ENCODE measurements at places on chromosomes 7 and 10.

- DNase-seq = no peak
These were observed 38.8 kb downstream of the CNPY1 start for GRCh38 chr7:155507576-155507975.

GRCh38 chr10:10855151-10855581 is 162.5 kb upstream of the CELF2 start:
- DNase-seq = no peak

DNA sequence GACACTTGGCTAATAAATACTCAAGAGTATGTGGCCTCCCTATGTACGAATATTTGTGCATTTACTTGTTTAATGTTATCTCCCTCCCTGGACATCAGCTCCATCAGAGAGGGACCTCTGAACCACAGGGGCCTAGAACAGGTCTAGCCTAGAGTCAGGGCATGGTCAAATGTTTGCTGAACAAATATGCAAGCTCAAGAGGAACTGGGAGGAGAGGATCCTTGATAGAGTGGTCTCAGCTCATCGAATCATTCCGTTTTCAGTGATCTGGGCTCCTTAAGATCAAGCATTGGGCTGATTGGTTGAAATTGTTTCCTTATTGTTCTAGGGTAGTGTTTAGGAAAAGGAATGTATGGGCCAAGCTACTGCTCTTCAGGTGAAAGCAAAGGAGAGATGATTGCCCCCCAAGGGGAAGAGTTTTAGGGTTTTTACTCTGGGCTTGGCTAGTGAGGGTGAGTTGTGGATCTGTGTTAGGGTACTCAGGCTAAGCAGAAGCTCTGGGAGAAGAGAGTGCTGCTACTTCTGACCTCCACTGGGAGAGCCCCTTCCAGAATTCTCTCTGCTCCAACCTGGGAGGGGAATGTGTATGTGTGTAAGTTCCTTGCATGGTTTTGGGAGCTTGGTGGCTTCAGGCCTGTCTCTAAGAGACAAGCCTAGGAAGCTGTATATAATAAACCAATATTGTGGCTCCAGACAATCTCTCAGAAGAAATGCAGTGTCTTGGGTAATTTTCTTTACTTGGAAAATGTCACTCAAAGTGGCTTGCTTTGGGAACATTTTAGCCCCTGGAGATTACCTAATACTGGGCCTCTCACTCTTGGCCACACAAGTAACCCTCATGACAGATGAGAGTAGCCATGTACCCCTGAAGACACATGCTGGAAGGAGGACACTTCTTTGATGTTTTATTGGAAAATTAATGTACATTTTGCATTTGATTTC is 110.0 kb downstream of the EMX2 start:
- DNase-seq = no peak

DNA sequence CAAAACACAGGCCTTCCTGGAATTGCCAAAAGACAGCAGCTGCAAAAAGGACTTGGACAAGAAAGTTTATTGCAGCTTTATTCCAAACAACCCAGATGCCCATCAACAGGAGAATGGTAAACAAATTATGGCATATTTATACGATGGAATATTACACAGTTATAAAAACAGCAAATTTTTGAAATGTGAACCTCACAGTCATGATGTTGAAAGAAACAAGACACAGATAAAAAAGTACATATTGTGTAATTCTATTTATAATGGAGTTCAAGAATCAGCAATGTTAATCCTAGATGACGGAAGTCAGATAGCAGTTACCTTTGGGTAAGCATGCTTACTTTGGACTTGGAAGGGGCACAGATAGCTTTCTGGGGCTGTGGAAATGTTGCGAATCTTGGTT is 44.4 kb downstream of the SYPL1 start:
- DNase-seq = no peak

DNA sequence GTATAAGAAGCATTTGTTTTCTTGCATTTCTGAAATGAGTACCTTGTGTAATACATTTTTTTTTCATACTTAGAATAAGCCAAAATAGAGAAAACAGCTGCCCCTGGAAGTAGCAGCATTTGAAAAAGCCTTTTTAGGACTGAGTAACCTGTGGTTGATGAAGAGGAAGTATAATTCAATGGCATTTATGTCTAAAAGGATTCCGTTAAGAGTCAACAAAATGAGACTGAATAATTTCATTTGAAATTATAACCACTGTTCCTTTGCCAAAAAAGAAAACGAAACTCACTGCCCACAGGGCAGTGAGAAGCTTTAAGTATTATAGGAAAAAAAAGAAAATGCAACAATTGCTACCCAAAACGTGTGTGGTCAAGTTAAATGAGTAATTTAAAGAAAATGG is 705.6 kb upstream of the PHF14 start:
- DNase-seq = no peak

GRCh38 chr7:51680594-51681399 is 364.2 kb upstream of the COBL start:
- no peak for DNase-seq

DNA sequence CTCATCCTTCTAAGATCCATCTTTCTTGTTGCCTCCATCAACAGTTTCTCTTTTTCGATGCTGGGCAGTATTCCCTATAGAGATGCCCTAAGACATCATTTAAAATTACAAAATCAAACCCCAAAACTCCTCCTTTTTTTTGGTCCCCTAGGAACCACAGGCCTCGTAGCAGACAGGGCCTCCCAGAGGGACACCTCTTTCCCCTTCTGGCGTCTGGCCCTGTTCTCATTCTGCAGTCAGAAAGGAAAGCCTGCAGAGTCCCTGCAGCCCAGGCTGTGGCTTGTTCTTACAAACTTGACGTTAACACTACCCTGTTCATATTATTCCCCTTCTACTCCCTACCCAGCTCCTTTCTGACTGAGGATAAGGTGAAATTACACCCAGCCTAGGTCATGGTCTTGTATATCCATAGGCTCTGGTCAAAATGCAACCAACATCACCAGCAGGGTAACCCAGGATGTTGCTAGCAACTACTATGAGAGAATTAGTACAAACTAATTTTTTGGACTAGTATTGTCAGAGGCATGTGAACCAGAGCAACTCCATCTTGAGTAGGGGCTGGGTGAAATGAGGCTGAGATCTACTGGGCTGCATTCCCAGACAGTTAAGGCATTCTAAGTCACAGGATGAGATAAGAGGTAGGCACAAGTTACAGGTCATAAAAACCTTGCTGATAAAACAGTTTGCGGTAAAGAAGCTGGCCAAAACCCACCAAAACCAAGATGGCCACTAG is 3.5 kb upstream of the EPHA1 start:
- no peak for DNase-seq

- no peak for DNase-seq
These were observed 36.7 kb upstream of the RADIL start for GRCh38 chr7:4919969-4920766.

DNA sequence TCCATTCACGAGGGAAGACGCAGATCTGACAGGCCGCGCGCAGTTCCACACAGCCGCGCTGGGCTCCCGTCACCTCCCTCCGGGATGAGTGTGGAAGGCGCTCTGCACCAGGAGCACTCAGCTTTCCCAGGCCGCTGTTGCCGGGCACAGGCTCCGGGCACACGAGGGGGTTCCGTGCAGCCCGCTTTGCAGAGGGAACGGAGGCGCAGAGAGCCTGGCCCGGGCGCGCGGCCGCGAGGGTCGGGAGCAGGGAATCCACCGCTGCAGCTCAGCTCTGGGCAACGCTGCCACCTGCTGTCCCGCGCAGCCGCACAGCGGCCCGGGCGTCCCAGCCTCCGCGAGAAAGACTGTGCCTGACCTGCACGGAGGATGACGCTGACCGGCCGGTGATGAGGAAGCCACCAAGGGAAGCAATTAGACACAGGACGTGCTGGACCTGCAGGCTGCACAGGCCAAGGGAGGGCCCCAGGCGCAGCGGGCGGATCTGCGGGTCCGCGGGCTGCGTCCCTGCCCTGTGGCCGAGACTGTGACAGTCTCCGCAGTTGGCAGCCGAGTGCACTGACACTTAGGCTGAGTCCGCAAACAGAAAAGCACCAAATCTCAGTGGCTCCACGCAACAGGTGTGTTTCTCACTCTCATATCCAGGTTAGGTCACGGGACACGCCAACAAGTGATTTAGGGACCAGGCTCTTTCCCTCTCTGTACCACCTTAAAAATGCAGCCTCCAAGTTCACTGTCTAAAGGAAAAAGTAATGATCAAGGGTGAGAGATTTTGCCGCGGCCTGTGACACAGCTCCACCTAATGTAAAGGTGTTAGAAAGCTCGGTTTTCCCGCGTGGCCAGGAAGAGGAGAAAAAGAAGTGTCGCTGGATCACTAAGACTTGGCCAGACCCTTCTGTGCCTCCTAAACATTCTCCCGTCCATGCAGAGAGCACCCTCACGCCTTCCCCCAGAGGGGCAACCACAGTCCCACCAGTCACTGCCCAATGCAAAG is 94.5 kb downstream of the SEC61G start:
- DNase-seq = no peak

GRCh38 chr7:114959931-114960330 is 38.0 kb downstream of the MDFIC start:
- no peak for DNase-seq

All from NCI-H1048 (cell line).